ENCODE measurements at places on chromosomes 4 and X.

- no peak for DNase-seq
Observed at GRCh38 chr4:70177090-70177489, 18.4 kb upstream of the ODAM start.

DNA sequence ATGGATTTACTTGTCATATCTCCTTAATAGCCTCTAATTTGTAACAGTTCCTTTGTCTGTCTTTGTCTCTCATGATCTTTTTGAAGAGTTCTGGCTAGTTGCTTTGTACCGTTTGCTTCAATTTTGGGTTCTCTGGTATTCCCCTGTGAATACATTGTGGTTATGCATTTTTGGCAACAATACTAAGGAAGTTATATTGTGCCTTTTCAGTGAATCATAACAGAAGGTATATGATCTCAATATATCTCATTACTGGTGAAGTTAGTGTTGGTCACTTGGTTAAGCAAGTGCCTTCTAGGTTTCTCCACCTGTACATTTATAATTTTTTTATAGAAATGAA lies 48.6 kb downstream of the DCLK2 start:
- no peak for DNase-seq

GRCh38 chr4:135319685-135320084 lies 1118.1 kb upstream of the PABPC4L start:
- DNase-seq: no peak

DNA sequence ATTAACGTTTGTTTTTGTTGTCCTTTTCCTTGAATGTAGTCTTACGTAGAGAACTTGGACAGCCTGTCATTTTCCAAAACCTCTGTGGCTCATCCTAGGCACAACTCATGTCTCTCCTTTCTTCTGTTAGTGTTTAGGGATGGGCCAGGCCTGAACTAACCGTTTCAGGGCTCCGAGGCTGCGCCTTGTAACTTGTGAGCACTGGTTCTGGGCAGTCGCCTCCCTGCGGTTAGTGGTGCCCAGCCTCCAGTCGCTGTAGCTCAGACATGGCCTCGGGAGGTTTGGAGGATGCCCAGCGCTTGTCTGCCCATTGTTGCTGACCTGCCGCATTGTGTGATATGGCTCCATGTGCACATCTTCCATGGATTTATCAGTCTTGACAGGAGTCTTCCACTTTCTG lies 32.8 kb downstream of the TMEM131L start:
- no peak for DNase-seq

GRCh38 chr4:91288702-91289311 lies 1015.0 kb upstream of the GRID2 start:
- DNase-seq: no peak

DNA sequence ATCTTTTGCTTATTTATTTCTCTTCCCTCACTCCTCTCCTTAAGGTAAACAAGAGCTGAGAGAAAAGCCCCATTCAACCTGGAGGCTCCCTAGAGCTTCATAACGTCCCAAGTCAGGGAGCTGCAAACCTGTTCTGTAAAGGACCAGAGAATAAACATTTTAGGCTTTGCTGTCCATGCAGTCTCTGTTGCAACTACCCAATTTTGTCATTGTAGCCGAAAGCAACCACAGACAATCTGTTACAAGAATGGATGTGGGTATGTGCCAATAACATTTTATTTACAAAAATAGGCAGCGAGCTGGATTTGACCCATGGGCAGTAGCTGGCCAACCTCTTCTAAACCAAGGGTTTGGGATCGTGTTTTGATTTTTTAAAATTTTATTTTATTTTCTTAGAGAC lies 71.3 kb upstream of the TBL1X start:
- no peak for DNase-seq

GRCh38 chr4:112272292-112272691 lies 13.4 kb downstream of the TIFA start:
- no peak for DNase-seq

- no peak for DNase-seq
Observed at GRCh38 chr4:182189103-182189878, 53.9 kb upstream of the TENM3 start.

- no peak for DNase-seq
Observed at GRCh38 chrX:53950130-53950733, 94.0 kb downstream of the PHF8 start.
